ENCODE measurements at places on chromosomes 5 and 9.

DNA sequence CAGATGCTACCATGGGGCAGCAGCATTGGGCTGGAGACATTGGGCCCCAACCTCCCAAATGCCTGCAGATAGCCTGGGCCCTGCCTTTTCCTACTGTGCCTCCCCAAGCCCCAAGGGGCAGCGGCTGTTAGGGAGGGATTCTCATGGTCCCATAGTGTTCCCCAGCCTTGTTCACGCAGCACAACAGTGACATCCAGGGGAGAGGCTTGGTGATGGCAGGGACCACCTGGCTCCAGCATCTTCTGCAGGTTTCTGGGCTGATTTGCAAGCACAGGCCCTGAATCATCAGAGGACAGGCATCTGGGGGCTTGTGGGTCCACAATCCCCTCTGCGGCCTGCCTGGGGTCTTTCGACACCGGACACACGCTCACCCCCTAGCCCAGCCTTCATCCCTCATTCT, 354.6 kb downstream of the SLIT3 start:
- no peaks in the 10 kb centered on the region for H3K4me1 ChIP-seq
- H3K4me3 ChIP-seq: no peak overlapping the region
- no peaks in the 10 kb centered on the region for H3K27me3 ChIP-seq
- no peaks in the 10 kb centered on the region for H3K36me3 ChIP-seq
- no peak for DNase-seq
- no peak overlapping the region for H3K27ac ChIP-seq

- no peak overlapping the region for H3K27ac ChIP-seq
- no peaks in the 10 kb centered on the region for H3K27me3 ChIP-seq
- H3K36me3 ChIP-seq: no peaks in the 10 kb centered on the region
Measured at GRCh38 chr5:120258123-120258522, 206.0 kb upstream of the PRR16 start.

DNA sequence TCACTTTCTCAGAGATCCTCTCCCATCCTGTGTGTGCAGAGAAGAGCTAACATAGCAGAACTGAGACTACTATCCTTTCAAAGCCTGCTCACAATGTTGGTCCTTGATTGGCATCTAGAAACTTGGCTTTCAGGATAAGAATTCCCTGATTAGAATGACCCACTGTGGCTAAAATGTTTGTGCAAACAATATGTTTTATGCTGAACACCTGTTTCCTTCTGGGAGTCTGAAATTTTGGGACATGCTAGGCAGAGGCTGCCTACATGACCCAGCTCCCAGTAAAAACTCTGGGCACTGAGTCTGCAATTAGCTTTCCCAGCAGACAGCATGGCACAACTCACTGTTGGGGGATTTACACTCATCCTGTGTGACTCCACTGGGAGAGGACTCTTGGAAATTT, 78.9 kb downstream of the CFAP95 start:
- no peaks in the 10 kb centered on the region for H3K36me3 ChIP-seq
- no peaks in the 10 kb centered on the region for H3K4me1 ChIP-seq
- no peak for DNase-seq
- no peak overlapping the region for H3K4me3 ChIP-seq
- H3K27ac ChIP-seq: no peak overlapping the region

DNA sequence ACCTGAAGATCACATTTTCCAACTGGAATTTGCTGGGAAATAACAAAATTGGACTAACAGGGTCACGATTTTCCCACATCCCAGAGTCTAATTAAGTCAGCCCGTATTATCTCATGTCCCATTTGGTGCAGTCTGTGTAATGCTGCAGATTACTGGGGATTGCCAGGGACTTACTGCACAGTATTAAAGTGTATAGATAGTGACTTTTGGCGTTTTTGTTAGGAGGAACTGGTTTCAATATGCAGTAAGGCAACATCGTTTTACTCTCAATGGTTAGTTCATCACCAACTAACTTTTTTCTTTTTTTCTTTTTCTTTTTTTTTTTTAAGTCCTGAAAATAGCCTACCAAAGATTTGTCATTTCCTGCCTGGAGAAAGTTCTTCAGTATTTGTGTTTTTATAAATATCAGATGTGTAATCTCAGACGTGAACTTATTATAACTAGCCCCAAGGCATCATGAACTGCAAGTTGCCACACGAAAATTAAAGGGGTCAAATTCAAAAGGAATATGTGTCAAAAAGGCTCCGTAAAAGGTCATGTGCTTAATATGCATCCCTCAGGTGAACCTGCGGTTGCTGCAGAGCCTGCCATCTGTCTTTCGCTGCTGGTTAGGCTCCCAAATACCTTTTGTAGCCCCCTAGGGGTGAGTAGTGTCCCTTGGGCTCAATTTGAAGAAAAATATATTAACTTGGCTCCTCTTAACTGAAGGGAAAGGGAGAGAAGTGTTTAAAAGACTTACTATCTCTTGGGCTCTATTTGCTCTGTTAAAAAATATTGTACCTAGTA, 176.7 kb upstream of the ADAMTSL1 start:
- no peaks in the 10 kb centered on the region for H3K4me1 ChIP-seq
- DNase-seq: no peak
- no peak overlapping the region for H3K27ac ChIP-seq
- no peaks in the 10 kb centered on the region for H3K27me3 ChIP-seq
- H3K4me3 ChIP-seq: no peak overlapping the region
- no peaks in the 10 kb centered on the region for H3K36me3 ChIP-seq

DNA sequence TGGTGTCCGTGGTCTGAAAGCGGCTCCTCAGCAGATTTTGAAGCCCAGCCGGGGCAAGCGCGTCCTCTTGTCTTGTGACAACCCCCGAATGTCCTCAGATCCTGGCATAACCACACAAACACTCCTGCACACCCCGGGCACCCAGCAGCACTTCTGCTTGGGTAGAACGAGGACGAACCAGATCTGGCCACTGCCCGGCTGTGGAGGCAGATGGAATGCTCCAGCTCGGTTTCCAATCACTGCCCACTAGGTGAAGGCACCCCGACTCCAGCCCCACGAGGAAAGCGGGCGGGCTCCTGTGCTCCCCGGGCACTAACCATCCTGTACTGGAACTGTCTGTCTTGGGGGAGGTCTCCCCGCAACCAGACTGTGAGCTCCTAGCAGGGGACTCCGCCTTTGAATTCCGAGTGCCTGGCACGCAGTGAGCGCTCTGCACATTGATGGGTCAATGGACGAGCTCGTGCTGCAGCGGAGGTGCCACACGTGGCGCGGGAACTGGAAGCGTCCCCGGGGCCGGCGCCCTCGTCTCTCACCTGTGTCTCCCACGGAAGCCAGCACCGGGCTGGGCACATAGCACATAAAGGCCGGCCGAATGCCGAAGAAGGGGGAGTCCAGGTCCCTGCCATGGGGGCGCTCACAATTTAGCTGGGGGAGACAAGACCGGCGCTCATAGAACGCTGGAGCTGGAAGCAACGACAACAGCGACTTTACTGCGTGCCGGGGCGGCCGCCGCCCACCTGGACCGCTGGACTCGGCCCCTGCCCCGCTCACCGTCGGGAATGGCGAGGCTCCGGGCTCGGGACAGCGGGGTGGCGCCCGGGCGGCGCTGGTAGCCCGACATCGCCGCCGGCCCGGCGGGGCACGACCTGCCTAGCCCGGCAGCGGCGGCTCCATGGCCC, 608 bp downstream of the ENTR1 start:
- H3K4me3 ChIP-seq: peak overlapping the region; percentile 51
- peaks cover 38% of the 10 kb centered on the region for H3K4me1 ChIP-seq
- H3K27ac ChIP-seq: peak overlapping the region; percentile 70

GRCh38 chr5:32639943-32640342, 54.6 kb downstream of the SUB1 start:
- H3K27ac ChIP-seq: no peak overlapping the region
- no peaks in the 10 kb centered on the region for H3K4me1 ChIP-seq
- no peak for DNase-seq

GRCh38 chr5:10690460-10691440, 70.3 kb downstream of the DAP start:
- no peak for DNase-seq
- H3K4me1 ChIP-seq: no peaks in the 10 kb centered on the region
- no peak overlapping the region for H3K4me3 ChIP-seq
- H3K27ac ChIP-seq: no peak overlapping the region

DNA sequence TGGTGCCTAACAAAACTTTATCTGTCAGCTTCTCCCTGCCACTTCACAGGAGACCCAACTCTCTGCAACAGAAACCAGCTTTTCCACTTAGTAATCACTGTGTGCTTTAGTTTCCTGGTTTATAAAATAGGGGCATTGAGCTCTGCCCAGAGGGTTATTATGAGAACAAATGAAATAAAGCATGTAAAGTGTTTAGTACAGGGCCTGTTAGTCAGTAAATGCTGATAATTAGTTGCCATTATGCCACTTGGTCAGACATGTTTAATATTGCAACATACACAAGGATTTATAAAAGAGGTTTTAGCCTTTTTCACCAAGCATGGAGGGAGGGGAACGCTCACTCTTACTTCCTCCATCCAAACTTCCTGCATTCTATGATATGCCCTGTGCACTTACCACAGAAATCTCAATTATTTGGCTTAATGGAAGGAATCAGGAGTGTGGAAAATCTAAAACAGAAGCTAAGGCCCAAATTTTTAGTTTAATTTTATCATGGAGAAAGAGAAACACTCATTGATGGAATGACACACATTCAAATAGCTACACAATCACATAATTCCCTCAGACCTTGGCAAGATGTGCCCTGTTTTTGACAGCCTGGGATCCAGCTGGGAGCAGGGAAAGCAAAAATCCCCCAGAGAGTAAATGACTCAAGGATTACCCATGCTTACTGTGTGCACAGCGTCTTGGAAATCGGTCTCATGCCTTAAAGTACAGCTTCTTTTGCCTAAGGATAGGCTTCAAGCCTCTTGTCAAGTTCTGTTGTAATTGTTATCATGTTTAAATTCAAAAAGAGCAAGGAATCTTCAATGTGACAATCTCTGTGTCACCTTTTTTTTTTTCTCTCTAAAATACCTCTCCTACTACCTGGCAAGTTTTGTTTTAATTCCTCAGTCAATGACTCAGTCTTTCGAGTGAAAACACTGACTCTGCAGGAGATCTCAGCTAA, 34.0 kb downstream of the ZNF474 start:
- no peak for DNase-seq
- no peaks in the 10 kb centered on the region for H3K36me3 ChIP-seq
- H3K4me1 ChIP-seq: no peaks in the 10 kb centered on the region
- H3K4me3 ChIP-seq: no peak overlapping the region
- no peaks in the 10 kb centered on the region for H3K27me3 ChIP-seq

GRCh38 chr9:6869081-6869948, 111.5 kb downstream of the KDM4C start:
- no peak overlapping the region for H3K4me3 ChIP-seq
- H3K4me1 ChIP-seq: no peaks in the 10 kb centered on the region
- no peak for DNase-seq

GRCh38 chr5:3249401-3249800, 346.2 kb upstream of the IRX1 start:
- no peak overlapping the region for H3K4me3 ChIP-seq
- H3K36me3 ChIP-seq: no peaks in the 10 kb centered on the region
- DNase-seq: no peak
- H3K27ac ChIP-seq: no peak overlapping the region

- no peaks in the 10 kb centered on the region for H3K36me3 ChIP-seq
- DNase-seq: no peak
- H3K4me3 ChIP-seq: no peak overlapping the region
- peaks cover 19% of the 10 kb centered on the region for H3K27me3 ChIP-seq
Measured at GRCh38 chr5:80041527-80041926, 6.4 kb downstream of the THBS4 start.

GRCh38 chr5:82336226-82336958, 58.2 kb upstream of the RPS23 start:
- H3K4me1 ChIP-seq: no peaks in the 10 kb centered on the region
- no peaks in the 10 kb centered on the region for H3K36me3 ChIP-seq
- no peak for DNase-seq
- H3K27ac ChIP-seq: no peak overlapping the region

DNA sequence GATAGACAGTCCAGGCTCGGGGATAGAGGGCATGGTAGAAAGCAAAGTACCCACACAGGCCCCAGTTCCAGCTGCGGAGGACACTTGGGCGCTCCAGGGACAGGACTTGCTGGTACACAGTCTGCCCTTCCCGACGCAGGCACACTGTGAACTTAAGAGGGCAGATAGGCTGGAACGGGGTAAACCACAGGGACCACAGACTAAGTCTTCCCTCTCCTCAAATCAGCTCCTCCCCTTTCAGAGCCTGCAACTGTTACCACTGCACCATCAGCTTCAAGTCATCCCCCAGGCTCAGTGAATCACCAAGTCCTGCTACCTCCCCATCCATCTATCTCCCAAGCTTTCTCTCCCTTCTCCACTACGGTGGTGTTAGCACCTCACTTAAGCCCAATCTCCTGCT, 7.3 kb downstream of the GBA2 start:
- peaks cover 73% of the 10 kb centered on the region for H3K36me3 ChIP-seq
- no peak overlapping the region for H3K27ac ChIP-seq
- H3K4me3 ChIP-seq: no peak overlapping the region
- H3K4me1 ChIP-seq: peaks cover 14% of the 10 kb centered on the region
- H3K27me3 ChIP-seq: no peaks in the 10 kb centered on the region

DNA sequence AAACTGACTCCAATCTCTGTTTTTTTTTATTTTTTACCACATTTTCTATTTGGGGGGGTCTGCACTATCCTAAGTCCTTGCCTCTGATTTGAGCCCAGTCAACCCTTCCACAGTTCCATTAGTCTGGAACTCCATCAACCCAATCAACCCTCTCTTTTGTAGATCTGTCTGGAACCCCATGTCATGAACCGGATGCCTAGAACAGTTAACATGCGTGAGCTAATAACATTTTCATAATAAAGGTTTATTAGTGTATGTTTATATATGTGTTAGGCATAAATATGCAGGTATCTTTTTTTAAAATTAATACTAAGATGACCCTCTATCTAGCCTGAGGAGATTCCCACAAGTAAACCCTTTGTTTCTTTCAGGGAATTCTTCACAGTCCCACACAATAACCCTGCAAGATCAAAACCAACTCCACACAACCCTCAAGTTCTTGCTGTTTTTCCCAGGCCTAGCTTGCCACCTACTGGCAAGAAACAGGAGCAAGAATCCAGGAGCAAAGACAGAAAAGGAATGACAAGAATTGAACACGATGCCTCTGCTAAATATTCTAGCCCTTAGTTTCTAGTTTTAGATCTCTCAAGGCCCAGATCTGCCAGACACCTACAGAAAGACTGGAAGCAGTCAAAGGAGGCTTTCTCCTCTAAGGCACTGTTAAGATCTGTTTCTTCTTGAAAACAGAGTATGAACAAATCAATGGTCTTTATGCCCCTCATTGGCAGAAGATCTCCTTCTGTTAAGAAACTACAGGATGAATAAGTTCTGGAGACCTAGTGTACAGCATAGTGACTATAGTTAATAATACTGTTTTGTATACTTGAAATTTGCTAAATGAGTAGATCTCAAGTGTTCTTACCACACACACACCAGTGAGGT, 100.4 kb downstream of the TRIM36 start:
- DNase-seq: peak; percentile 10
- H3K27me3 ChIP-seq: peaks cover 3% of the 10 kb centered on the region
- no peaks in the 10 kb centered on the region for H3K4me1 ChIP-seq
- H3K27ac ChIP-seq: no peak overlapping the region
- H3K36me3 ChIP-seq: no peaks in the 10 kb centered on the region
- H3K4me3 ChIP-seq: no peak overlapping the region
